ENCODE measurements at places on chromosomes 12 and 14. TPM values are rescaled to one million over a fixed set of nuclear protein-coding genes. Genes with fewer than 3 reads are reported as not detected.

GRCh38 chr12:43917896-43918295 is 82.0 kb downstream of the TMEM117 start:
- DNase-seq: no peak

DNA sequence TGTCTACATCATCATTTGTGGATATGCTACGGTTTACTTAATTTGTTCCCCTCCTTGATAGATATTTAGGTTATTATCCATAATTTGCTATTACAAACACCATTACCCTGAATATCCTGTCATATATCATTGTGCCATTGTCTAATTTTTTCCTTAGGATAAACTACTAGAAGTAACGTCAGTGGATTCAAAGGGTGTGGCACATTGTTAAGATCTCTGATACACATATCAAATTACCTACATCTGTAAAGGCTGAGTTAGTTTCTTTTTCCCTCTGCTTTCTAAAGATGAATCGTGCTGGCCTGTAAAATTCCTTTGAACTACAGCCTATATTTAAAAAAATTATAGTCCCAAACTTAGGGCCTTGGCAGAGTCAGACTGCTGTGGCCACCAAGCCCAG is 53.9 kb upstream of the STRN3 start:
- DNase-seq: no peak

The RCOR1 gene
- 10.8 TPM for total RNA-seq

DNA sequence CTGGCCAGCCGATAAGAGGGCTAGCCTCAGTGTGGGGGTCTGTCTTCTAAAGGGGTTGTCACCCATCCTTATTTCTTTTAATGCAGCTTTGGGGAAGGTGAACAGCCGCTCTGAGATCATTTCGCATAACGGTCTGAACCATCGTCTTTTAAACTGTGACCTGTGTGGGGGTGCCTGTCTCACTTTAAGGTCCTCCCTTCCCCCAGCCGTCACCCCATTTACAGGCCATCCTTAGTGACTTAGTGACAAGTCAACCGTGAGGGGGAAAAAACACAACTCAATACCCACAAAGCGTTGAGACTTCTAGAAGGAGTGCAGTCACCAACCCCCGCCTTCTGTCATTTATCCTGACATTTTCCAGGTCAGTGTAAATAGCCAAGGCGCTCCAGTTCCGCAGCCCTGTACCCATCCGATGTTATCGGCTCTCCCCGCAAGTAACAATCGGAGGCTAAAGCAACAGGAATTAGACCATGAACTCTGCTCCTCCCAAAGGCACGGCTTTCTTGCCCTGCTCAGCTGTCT is 505 bp upstream of the DENND5B start:
- no peak for DNase-seq

GRCh38 chr14:50362764-50363713 is 33.6 kb downstream of the CDKL1 start:
- DNase-seq: no peak

DNA sequence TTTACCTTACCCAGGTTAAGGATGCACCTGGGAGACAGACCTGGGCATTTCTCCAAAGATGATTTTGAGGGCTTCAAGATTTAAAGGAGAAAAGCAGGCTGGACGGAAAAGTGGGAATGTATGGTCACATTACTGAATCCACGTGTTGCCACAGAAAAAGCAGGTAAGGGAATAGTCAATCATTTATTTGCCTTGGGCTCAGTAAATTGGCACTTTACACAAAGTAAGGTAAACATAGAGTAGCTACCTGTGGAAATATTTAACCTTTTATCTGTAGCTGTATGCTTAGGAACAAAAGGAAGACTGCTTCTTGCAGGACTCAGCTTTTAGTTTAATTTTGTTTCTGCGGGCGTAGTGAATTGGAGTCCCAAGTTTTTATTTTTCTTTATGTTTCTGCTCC is 153.3 kb downstream of the SLCO1B3 start:
- no peak for DNase-seq

DNA sequence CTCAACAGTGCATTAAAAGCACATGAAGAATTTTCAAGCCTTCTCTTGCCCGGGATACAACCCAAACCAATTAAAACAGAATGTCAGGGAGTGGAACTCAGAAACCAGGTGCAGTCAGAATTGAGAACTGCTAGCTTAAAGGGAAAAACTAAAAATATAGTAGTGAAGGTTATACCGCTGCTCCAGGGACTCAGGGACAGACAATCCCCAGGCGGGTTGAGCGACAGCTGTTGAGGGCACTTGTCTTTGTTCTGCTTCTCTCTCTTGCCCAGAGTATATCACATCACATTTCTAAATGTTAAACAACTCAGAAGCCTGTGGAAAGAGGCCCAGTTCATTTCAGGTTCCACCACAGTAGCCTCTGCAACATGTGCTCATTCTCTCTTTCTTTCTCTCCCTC is 93.1 kb downstream of the SLC5A8 start:
- no peak for DNase-seq

- peak; percentile 65 for DNase-seq
Observed at GRCh38 chr12:88579601-88580050, 645 bp downstream of the KITLG start.

- DNase-seq: no peak
Observed at GRCh38 chr12:52126050-52126604, 46.6 kb downstream of the SMIM41 start.

DNA sequence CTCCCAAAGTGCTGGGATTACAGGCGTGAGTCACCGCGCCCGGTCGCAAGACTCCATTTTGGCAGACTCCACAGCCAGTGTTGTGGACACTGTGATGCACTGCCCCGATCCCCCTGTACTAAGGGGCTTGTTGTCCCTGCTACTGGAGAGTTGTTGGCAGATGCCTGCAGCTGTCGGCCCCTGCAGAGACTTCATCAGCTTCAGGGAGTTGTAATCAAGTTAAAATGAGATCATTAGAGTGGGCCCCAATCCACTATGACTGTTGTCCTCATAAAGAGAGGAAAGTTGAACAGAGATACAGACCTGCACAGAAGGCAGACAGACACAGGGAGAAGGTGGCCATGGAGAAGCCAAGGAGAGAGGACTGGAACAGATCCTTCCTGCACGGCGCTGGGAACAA is 23.7 kb upstream of the TUBA1A start:
- DNase-seq: no peak

- no peak for DNase-seq
Observed at GRCh38 chr14:20415782-20416206, 2.5 kb upstream of the TEP1 start.

The APOF gene
- total RNA-seq: not detected

- no peak for DNase-seq
Observed at GRCh38 chr14:32478050-32478449, 149.0 kb downstream of the AKAP6 start.

DNA sequence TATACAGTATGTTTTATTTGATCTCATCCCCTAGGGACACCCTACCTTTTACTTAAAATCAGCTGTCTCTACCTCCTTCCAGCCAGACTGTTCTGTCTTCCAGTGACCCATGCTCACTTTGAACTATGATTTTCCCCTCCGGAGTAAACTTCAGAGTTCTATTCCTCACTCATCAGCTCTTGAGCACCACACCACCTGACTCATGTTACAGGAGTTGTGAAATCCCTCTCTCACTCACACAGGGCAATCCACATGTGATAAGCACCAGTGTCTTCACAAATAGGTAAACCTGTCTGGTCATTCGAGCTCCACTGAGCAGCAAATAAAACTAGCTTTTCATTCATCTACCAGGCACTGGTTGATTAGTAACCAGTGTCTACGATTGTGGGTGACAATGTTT is 177.3 kb upstream of the BMP4 start:
- DNase-seq: no peak

DNA sequence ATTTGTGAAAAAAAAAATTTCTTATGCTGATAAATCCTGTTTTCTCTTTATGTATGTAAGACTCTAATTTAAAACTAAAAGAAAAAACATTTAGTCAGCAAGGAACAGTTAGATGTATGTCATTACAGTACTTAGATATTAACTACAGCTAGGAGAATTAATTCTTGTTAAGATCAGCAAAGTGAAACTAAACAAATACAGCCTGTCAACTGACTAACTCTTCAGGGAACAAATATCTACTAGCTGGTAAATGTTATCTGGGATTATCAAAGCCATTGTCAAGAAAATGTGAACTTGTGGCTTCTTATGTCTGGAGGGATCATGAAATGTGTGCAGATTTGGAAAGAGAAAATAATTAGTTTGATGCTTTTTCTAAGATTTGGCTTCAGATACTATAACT is 27.5 kb downstream of the MGAT4C start:
- no peak for DNase-seq

The PTCSC3 gene
- total RNA-seq: not detected

The DAD1 gene
- 124 TPM for total RNA-seq

DNA sequence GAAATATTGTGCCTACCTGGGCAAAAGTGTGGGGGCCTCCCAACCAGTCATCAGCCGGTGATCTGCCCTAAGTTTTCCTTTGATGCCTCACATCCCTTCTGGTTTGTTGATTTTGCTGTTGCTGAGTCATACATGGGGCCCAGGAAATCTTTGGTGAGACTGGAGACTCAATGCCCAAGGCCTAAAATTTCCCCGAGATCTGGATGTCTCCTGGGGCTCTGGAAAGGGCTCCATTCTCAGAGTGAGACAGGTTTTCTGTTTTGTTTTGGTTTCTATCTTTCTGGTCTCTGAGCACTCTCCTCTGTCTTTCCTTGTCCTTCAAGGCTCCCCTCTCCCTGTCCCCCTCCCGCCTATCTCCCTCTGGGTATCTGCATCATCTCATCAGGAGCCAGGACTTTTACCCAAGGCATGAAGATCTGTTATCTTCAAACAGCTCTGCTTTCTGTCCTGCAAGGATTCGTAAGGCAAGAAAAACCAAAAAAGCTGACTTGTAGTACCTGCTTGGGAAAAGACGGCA is 152.8 kb upstream of the MAX start:
- no peak for DNase-seq

The B3GNT4 gene
- not detected for total RNA-seq

The FAM186B gene
- 0.46 TPM for total RNA-seq

DNA sequence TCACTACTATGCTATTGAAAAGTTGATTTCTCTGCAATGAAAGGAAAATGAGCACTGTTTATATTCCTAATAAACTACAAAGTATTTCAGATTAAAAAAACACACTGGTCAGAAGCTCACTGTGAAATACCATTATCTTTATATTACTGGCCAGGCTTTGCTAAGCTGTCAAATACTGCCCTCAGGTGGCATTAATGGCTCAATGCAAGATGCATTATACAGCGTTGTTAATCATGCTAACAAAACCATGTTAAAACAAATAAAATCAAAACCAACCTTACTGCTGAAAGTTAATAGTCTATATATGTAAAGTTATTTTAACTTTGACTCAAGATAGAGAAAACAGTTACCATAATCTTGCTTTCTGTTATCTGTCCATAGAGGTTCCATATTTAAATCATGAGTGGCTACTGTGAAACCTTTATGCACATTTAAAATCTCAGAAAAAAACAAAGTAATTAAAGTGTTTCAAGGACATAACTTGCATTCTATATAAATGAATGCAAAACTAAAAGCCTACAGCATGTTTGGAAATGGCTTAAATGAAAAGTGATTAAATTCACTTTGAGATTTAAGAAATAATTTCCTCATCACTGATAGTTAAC is 121.7 kb downstream of the RALGAPA1 start:
- no peak for DNase-seq

The DLGAP5 gene
- 0.27 TPM for total RNA-seq

The OR6C3 gene
- not detected for total RNA-seq

The GPR135 gene
- total RNA-seq: 1.4 TPM

- no peak for DNase-seq
Observed at GRCh38 chr14:59306775-59307174, 118.3 kb downstream of the DAAM1 start.

GRCh38 chr12:6332459-6332858 is 9.4 kb downstream of the TNFRSF1A start:
- DNase-seq: no peak

- DNase-seq: no peak
Observed at GRCh38 chr12:121117226-121117777, 15.4 kb upstream of the P2RX7 start.

- no peak for DNase-seq
Observed at GRCh38 chr14:61433169-61433568, 111.8 kb downstream of the PRKCH start.

DNA sequence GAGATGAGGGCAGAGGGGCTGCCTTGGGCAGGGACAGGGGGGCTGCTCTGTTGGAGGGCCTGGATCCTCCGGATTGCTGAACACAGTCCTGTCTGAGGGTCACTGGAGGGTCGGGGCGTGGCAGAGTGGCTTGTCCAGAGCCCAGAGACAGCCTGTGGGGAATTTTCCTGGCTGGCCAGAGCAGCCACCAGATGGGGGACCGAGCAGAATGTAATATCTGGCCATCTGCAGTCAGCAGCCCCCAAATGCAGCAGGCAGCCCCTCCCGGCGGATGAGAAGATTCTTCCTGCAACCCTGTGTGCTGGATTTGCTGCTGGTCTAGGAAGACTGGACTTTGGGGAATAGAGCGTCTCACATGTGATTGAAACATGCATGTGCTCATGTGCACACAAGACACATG is 23.3 kb upstream of the NOS1 start:
- no peak for DNase-seq

The SRRM4 gene
- total RNA-seq: 0.30 TPM

The SERPINA10 gene
- not detected for total RNA-seq

Data from Right ventricle myocardium superior (tissue), 1 donor.